ENCODE measurements at places on chromosomes 7 and 10.

- DNase-seq, result peak; percentile 2
Measured at GRCh38 chr10:68301790-68302502, 29.9 kb upstream of the HNRNPH3 start.

- DNase-seq, result no peak
Measured at GRCh38 chr7:81457852-81458522, 311.9 kb downstream of the HGF start.

- no peak for DNase-seq
Measured at GRCh38 chr10:26755443-26755903, 58.0 kb downstream of the PDSS1 start.

GRCh38 chr10:127254276-127254675, 57.9 kb upstream of the INSYN2A start:
- no peak for DNase-seq

DNA sequence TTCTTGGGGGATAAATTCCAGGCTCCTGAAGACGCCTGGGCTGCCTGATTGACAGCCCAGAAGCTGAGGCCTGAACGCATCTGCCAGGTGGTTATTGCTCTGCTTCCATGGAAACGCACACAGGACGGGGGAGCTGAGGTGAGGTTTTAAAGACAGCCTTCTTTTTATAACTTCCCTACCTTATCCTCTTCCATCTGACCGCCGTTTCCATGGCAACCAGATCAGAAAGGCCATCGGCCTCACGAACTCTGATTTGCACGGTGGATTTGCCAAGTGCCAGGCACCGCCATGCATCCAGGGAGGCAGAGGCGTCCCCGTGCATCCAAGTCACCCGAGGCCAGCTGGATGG, 260.9 kb downstream of the ADARB2 start:
- no peak for DNase-seq

DNA sequence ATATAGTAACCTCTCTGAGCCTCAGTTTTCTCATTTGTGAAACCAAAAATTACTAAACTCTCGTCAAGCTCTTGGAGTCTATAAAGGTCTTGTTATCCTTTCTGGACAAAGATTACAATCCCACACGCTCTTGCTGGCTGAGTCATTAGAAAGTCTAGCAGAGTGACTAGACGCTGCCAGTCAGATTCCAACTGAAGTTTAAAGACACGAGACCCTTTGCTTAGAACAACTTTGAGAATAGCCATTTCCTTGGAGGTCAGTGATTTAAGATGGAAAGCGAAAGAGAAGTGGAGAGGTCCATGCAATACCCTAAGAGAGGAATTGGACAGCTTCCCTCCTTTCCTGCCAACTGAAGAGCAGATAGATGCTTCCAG, 119.5 kb downstream of the APBB1IP start:
- DNase-seq, result no peak

DNA sequence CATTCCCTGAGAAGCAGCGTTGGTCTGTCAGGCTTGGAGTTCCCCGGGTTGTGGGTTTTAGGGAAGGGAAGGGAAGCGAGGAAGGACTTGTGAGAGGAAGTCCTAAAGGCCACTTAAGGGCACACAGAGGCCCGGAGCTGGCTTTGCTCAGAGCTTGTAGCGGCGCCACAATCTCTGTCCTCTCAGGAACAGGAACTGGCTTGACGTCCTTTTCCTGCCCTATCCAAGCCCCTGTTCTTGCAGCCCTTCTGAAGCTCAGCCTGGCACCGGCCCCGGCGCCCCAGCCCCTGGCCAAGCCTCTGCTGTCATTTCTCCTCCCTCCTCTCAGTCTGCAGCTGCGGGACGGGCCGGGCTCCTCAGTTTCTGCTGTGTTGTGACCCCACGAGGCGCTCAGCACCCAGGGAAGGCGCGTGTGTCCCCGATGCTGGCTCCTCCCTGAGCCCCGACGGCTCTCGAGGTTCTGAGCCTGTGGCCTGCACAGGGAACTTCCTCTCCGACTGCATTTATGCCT, at the start of gene GIMAP8:
GIMAP8 (plus strand) TSS at position 140 of the 511 bp plus-strand sequence. CDS start 16,069 bp downstream, outside the sequence.
- DNase-seq, result no peak

- DNase-seq, result no peak
Measured at GRCh38 chr7:44998153-44998871, 1.7 kb upstream of the CCM2 start.

- DNase-seq, result no peak
Measured at GRCh38 chr7:46939558-46939957, 642.4 kb downstream of the TNS3 start.

DNA sequence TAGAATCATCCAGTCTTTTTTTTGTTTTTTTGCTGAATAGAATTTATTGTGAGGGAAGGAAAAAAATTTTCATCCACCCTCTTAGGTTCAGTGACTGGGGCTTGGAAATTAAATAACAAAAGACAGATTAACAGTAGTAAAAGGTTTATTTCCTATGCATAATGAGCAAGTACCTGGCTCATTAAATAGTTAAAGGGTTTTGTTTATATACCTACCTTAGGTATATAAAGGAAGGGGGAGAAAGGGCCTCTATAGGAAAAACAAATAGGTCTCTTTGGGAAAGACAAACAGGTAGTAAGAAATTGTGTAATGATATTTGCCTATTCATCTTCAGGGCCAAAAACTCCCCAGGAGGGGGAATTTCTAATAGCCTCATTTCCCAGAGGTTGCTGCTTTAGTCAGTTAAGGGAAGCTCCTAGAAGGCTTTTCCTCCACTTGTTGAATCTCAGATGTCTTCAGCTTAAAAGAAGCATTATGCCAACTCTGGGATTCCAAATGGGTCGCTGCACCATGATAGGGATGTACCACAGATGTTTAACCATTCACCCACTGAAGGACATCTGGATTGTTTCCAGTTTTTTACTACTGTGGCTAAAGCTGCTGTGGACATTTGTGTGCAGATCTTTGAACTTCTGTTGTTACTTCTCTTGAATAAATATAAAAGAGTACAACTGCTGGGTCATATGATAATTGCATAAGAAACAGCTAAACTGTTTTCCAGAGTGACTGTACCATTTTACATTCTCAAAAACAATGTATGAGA, 11.3 kb downstream of the ACADSB start:
- no peak for DNase-seq

DNA sequence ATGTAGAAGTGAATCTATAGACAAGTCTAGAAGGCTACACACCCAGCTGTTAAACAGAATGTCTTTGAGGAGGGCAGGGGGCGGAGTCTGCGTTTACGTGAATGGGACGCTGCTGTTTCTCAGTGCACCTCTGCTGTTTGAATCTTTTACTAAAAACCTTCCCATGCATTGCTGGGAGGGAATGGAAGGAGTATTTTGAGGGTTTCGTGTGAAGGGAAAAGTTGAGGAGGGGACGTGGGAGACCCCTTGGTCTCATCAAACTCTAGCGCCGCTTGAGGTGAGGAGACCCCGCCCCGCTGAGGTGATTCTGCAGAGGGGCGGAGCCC, 492 bp upstream of the VCL start:
- DNase-seq, result no peak

DNA sequence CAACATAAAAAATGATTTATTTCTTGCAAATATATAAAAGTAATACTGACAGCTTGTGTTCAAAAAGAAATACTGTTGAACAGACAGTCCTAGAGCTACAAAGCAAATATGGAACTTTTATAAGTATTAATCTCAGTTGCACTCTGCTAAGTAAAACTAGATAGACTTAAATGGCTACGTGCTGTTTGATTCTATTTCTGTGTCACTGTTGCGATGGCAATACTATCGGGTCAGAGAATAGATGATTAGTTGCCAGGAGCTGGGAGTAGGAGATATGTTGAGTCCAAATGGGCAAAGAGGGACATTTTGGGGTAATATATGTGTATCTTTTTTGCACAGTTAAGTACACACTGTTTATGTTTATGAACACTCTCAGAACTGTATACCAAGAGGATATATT, 41.1 kb upstream of the VWDE start:
- DNase-seq, result no peak

DNA sequence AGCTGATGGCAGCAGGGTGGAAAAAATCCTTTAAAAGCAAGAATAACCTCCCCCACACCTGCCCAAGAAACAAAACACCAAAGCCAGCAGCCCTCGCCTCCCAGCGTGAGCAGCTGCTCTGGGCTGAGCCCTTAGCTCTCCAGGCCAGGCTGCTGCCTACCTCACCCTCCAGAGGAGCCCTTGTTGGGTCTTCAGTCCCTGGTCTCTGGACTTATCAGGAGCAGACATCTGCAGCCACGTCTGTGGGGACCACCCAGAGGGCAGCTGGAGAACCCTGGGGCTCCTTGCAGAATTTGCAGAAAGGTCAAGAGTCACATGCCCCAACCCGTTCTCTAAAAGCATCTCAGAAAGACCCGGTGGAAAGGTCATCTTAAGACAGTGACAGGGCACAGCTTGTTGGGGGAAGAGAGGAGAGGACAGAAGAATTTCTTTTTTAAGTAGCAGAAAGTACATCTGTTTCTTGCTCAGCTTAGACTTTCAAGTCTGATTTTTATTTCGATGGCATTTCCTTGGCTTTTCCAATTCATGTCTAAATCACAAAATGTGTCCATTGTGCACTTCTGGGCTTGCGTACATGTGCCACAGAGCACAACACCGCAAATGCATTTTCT, 425.7 kb upstream of the NFE2L3 start:
- no peak for DNase-seq

GRCh38 chr10:62239994-62240393, 28.6 kb downstream of the RTKN2 start:
- DNase-seq, result no peak

- no peak for DNase-seq
Measured at GRCh38 chr7:15175152-15175551, 272.6 kb upstream of the DGKB start.

Measured in NCI-H1436 treated with DMSO at 0.1 percent for 48 hours (cell line).